ENCODE measurements at places on chromosomes 6 and 20.

GRCh38 chr6:169324656-169325459, 71.2 kb upstream of the THBS2 start:
- DNase-seq, result no peak

GRCh38 chr6:12530345-12530744, 186.2 kb upstream of the PHACTR1 start:
- DNase-seq, result no peak

DNA sequence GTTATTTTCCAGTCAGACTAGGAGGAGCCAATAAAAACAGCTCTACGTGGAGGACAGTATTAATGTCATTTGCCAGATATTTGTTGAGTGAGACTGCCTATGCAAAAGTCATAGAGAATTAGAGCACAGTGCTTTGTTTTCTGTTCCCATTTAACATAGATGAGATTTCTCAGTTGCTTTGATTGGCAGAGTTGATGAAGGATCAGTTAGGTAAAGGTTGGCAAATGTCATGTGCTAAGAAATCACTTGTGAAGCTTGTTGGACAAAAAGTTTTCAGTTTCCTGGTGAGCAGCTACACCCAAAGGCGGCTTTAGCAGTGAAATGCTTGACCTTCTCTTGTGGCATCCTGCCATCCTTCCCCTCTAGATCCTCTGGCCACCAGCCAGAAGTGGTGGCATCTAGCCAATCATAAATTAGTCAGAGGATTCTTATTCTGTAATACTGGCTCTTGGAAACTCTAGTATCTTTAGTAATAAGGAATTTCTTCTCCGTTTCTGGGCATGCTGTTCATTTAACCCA, 37.0 kb downstream of the BCKDHB start:
- no peak for DNase-seq

DNA sequence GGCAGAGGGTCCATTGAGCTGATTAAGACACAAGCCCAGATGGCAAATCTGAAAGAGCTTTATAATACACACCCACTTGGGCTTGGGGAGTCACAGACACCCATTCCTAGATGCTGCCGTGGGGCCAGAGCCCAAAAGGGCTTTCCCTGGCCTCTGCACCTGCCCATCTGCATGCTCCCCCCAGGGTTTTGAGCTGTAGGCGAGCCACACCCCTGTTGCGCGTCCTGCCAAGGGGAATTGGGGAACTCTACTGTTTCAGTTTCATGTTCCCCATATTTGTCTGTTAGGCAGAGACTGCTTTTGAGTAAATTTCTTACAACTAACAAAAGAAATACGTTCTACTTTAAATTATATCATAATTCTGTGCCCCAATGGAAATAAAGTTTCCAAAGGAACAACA, 52.9 kb upstream of the FNDC1 start:
- DNase-seq, result no peak

- DNase-seq, result no peak
Observed at GRCh38 chr6:51077821-51078518, 259.3 kb downstream of the TFAP2B start.

All from effector CD8-positive, alpha-beta T cell (primary cell).